ENCODE measurements at places on chromosomes 2 and 18.
A peak's percentile ranks its signal among the peaks of the same experiment; 100 is the strongest.

- DNase-seq = no peak
Measured at GRCh38 chr2:27007416-27008374, 25.1 kb upstream of the TMEM214 start.

DNA sequence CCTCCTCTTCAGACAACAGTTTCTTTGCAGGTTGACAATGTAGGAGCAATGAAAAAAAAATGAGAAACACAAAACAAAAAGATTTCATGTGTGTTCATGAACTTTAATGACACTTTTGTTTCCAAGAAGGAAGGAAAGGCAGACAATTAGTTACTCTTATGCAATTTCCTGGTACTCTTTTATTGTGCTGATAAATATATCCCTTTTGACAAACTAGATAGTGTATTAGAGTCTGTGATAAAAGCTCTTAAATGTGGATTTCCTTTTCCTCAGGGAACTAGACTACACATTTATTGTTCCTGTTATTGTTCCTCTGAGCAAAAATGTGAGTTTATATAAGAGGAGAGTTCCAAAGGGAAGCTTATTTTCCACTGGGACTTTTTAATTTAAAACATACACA is 188.7 kb upstream of the NRXN1 start:
- DNase-seq = no peak

- no peak for DNase-seq
Measured at GRCh38 chr2:183063083-183063482, 15.5 kb upstream of the DUSP19 start.

GRCh38 chr2:127712999-127713398 is 11.7 kb downstream of the SFT2D3 start:
- no peak for DNase-seq

- DNase-seq = no peak
Measured at GRCh38 chr2:218960309-218961165, 1.1 kb downstream of the CDK5R2 start.

DNA sequence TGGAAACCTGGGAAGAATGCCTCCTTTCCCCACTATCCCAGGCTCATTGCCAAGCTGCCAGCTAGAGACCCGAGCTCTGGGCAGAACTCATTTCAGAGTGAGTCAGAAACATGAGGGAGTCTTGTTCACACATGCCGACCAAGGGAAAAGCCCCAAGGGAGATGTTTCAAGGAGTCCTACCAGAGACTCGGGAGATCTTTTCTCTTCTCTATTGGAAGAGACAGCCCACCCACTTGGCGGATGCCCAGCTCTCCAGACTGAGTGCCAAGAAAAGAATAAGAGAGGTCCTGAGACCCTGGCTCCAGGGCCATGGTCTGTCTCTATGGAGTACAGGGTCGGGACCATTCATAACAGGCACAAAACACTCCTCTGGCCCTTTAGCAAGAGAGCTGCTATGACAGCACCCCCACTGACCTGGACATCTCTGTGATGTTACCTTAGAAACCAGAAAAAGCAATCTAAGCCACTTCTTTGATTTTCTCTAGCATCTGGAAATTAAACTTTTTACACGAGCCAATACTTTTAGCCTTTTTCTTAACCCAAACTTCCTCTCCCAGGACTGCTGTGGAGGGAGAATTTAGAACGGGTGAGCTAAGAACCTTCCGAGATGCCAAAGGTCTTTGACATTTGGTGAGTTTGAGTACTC is 18.5 kb upstream of the IGFBP5 start:
- no peak for DNase-seq

- DNase-seq = no peak
Measured at GRCh38 chr2:240288087-240288521, 147.4 kb upstream of the GPC1 start.

DNA sequence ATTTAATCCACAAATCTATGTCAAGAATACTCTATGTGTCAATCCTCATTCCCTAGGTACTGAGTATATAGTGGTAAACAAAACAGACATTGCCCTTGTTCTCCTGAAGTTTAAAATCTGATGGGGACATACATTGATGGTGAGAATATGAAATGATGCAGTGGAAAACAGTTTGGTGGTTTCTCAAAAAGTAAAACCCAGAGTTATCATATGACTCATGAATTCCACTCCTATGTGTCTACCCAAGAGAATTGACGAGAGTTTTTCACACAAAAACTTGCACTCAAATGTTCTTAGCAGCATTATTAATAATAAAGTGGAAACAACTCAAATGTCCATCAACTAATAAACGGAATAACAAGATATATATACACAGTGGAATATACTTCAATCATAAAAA is 586.7 kb downstream of the CCDC85A start:
- DNase-seq = no peak

GRCh38 chr2:64654063-64654811 is 524 bp upstream of the SERTAD2 start:
- DNase-seq = peak; percentile 74

DNA sequence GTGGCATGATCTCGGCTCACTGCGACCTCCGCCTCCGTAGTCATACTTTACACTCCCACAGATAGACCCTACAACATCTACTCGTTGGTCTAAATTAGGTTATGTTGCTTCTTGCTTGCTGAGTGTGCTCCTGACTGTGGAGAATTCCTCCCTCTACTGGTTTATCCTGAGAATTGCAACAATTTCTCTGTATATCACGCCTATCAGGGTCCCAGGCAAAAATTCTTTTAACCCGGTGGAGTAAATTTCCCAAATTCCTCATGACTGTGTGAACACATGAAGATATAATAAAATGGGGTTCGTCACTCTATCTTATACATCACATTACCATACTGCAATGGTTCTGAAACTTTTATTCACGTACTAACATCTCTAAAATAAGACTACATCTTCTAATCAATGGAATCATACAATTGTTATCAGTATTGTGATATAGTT is 156.7 kb downstream of the EVA1A start:
- peak; percentile 51 for DNase-seq

GRCh38 chr2:52956766-52957165 is 810.8 kb upstream of the CHAC2 start:
- DNase-seq = no peak

- no peak for DNase-seq
Measured at GRCh38 chr2:187150670-187151069, 297.4 kb downstream of the CALCRL start.

DNA sequence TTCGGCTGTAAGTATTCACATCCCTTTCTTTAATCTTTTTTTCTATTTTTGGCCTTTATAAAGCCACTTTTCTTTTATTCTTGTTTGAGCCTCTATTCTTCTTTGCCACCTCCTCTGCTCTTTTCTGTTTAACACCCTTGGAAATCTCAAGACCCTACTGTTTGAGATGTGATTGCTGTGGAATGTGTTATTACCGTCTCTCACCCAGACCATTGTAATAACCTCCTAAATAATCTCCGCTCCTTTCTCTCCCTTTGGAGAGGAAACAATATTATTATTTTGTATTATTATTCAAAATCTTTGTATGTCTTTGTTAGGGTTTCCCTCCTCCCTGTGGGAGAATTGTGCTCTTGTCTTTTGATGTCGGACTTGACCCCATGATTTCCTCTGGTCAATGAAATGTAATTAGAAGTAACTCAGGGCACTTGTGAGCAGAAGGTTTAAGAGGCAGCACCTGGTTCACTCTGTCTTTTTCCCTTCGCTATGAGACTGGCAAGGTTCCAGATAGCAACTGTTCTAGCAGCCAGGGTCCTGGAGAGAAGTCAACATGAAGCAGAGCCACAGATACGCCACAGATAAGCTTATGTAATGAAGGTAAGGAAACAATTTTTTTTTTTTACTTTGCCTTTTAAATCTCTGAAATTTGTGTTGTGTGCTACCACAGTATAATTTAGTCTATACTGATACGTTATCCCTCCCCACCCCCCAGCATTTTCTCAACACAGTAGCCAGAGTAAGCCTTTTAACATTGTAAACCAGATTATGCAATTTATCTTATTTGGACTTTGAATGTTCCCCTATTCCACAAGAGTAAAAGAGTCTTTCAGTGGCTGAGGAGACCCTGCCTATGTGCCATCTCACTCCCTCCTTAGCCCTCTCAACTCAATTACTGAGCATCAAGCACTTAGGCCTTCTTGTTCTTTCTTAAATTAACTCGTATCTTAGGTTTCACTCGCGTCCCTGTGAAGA is 601.2 kb upstream of the ZNF804A start:
- DNase-seq = no peak

- DNase-seq = no peak
Measured at GRCh38 chr2:30113617-30114293, 33.1 kb upstream of the YPEL5 start.

DNA sequence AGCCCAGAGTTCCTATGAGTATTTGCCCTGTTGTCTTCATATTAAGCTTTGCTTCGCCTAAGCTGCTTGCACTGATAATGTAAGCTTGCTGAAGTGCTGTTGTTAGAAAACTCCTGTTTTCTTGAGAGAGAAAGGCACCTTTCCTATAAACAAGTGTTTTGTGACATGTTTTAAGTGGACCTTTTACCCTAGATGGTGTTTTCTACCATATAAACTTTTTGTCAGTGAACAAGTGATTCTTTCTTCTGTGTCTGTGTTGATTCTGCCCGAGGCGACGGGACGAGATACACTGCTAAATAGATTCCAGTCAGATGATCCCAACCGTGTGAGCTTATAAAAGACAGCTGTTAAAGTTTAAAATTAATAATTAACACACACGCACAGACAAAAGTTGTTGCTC is 24.1 kb downstream of the CABLES1 start:
- no peak for DNase-seq

GRCh38 chr18:59416818-59417217 is 57.8 kb upstream of the LMAN1 start:
- no peak for DNase-seq

GRCh38 chr2:2932692-2933305 is 444.8 kb downstream of the EIPR1 start:
- DNase-seq = no peak

- no peak for DNase-seq
Measured at GRCh38 chr2:219451661-219452360, 17.2 kb downstream of the SPEG start.

DNA sequence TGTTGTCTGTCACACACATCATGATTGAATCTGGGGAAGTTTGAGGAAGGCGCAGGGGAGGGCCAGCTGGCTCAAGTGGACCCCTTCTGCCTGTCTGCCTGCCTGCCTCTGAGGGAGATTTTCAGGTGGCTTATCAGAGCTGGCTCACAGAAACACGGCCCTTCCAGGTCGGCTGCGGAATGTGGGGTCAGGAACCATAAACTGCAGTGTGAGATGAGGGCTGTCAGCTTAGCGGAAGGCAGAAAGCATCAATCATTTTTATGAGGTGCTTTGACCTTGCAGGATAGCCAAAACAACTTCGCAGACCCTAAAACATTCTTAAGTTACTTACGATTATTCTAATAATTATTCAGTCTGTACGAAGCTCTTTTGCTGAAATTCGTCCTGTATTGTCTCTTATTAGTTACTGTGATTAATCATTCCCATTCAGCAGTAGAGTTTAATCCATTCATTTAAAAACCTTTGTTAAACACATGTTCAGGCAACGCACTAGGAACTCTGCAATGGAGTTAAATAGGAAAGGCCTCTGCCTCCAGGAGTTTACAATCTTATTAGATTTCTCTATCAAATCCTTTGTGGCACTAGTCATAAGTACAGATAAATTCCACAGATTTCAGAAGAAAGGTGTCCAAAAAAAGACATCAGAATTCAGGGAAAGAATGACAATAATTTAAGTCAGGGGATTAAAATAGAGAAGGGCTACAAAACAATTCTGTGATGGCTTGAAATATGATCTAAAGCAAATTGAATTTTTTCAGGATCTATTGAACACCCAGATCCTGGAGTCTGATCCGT is 371.6 kb downstream of the HRH4 start:
- peak; percentile 84 for DNase-seq

DNA sequence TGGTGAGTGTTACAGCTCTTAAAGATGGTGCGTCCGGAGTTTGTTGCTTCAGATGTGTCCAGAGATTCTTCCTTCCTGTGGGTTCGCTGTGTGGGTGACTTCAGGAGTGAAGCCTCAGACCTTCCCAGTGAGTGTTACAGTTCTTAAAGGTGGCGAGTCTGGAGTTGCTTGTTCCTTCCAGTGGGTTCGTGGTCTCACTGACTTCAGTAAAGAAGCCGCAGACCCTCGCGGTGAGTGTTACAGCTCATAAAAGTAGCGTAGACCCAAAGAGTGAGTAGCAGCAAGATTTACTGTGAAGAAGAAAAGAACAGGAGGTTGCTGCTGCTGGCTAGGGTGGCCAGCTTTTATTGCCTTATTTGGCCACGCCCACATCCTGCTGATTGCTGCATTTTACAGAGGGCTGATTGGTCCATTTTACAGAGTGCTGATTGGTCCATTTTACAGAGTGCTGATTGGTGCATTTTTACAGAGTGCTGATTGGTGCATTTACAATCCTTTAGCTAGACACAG is 34.0 kb upstream of the SPTBN1 start:
- DNase-seq = no peak

GRCh38 chr2:217858519-217859491 is 144.0 kb downstream of the TNS1 start:
- DNase-seq = peak; percentile 95

DNA sequence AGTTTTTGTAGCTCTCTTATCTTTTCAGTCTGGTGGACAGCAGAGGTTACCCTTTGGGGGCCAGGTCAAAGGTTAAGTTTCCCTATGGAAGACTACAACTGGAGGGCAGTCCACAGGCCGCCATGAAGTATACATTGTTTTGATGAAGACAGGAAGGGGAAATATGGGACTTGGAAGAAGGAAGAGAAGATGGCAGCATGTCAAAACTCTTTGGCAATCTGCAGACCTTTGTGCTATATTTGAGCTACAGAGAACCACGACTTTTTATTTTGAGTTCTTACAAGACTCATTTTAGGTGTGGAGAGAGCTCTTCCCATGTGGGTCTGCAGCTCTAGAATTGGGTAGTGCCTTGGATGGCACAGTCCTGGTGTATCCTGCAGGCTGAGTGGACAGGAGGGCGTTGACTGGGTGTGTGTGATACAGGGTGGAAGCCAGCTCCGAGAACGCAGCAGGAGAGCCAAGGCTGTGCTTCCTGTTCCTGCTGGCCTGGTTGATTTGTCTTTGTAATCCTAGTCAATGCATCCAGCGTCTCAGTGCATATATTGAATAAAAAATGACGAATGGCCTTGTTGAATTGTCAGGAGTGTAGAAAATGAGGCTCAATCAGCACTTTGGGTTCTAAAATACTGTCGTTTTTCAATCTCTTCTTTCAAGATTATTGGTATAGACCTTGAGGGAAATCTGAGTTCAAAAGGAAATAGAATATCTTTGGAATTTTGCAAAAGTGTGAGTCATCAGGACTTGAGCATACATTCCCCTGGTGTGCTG is 11.5 kb downstream of the ITGA6 start:
- no peak for DNase-seq

GRCh38 chr2:5520463-5520972 is 171.7 kb upstream of the SOX11 start:
- DNase-seq = peak; percentile 63

GRCh38 chr2:40625849-40626248 is 174.0 kb upstream of the SLC8A1 start:
- DNase-seq = no peak

GRCh38 chr2:134368009-134368817 is 114.3 kb downstream of the MGAT5 start:
- peak; percentile 52 for DNase-seq

- no peak for DNase-seq
Measured at GRCh38 chr2:151157000-151157735, 104.5 kb downstream of the RBM43 start.

- no peak for DNase-seq
Measured at GRCh38 chr18:37563931-37564392, 1.6 kb downstream of the CELF4 start.

All from left kidney (tissue), 8 donors.